Effector CD8-positive, alpha-beta T cell (primary cell): ENCODE measurements at places on chromosomes 6 and 20.

DNA sequence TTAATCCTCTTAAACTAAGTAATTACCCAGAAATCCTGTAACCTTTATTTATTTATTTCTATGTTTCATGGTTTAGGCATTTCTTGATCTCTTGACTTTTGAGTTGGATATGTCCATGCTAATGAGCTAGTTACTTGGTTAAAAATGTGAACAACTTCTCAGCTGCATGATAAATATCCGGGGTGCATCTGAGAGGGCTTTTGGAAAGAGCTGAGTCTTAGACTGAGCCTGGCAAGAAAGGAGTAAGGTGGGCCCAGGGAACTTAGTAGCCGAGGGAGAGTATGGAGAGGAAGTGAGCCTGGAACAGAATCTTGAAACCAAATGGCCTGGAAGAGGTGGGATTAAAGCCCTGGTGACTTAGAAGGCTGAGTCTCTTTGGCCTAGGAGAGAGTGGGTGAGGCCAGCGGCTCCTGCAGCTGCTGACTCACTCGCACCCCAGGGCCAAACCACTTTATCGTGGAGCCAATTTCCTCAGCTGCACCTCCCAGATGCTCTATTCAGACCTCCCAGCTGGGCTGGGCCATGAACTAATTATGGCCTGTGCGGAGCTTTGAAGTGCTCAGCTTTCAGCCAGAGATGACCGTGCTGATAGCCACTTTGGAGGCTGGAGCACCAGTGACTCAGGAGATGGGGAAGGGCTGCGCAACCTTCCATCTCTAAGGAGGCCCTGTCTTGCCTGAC is 19.1 kb downstream of the TGM3 start:
- DNase-seq, result no peak

DNA sequence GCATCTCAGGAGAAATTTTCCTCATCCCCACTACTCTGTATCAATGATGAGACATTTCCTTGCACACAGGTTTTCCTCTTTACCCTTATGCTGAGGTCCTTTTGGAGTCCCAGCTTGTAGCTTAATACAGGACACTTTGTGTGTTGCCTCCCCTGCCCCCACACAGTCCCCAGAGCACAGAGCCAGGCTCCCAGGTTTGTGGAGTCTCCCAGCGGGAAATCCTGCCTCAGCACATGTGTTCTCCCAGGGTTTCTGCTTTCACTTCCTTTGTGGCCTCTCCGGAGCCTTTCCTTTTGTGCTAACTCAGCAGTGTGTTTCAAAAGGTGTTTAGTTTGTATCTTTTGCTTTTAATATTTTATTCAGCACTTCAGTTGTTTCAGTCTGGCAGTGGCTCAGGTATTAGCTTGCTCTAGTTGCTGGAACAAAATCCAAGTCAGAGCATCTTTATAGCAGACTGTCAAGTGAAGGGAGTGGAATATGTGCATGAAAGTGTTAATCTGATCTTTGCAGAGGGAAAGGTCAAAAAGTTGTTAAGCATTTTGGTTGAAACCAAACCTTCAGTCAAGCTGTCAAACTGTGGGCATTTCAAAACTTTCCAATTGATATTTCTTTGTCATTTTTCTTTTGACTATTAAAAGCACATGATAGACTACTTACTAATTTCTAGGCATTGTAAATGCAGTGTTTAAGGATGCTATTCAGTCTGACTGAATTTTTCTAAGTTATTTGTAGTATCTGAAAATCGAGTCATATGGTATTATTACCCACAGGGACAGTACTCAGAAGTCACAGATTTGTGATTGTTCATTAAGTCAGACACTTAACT is 8.6 kb downstream of the SNX9 start:
- no peak for DNase-seq

- no peak for DNase-seq
Observed at GRCh38 chr6:53862662-53863462, 68.1 kb downstream of the LRRC1 start.

DNA sequence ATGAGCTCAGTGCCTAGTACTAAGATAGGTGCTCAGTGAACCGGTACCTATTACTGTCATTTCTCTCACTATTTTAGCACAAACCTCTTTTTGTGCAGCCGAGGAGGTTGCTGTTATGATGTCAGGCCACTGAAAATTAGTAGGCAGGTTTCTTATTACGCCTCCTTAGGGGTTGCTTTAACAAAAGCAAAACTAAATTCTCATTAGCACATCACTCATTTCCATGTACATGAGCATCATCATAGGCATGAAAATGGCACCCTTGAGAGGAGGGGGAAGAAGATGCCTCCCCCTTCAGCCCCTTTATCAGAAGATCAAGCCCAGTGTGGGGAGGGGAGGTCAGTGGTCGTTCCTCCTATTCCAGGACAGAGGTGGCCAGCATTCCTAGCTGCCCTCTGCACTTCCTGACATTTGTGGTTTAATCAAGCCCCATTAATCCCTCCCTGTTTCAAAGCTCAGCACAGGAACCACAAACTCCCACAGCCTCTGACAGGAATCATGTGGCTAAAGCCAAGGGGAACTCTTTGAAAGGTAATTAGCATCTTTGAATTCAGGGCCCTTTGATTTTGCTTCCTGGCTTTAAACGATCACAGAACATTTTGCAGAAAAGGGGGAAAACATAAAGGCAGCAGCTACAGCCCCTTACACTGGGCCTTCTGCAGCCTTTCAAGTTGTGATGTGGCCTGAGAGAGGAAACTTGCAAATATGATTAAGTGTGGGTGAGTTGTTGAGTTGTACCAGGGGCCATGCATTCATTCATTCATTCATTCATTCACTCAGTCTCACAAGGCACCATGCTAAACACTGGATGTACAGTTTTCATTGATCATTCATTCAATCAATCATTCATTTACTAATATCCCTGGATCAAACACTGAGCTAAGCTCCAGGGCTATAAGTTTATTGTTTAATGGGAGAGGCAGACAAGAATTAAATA is 31.9 kb upstream of the PSMF1 start:
- DNase-seq, result no peak

DNA sequence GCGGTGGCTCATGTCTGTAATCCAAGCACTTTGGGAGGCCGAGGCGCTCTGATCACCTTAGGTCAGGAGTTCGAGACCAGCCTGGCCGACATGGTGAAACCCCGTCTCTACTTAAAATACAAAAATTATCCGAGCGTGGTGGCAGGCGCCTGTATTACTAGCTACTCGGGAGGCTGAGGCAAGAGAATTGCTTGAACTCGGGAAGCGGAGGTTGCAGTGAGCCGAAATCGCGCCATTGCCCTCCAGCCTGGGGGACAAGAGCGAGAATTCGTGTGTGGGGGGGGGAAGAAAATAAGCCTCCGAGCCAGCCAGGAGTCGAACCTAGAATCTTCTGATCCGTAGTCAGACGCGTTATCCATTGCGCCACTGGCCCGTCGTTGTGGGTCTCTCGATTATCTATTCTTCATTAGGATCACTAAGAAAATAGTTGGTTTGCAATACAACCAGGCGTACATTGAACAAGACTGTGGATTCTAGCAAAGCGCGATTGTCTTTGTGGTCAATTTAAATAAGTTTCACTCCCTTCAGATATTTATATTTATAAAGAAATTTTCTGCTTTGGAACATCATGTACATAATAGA is 33.9 kb upstream of the PRSS16 start:
- DNase-seq, result no peak

DNA sequence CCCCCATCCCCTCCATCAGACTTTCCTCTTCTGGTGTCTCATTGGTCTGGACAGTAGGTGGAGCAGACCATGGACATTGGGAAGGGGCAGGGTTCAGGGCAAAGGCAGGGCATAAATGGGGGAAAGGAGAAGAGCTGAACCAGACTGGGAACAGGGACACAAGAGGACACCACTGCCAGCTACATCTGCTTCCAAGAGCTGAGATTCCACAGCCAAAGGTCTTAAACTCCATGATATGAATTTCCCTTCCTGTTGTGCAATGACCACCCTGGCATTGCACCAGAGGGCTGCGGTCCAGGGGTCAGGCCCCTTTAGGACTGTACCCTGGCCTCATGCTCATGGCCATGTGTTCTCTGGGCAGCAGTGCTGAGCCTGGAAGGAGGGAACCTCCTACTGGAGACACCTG is 137.9 kb downstream of the MAFB start:
- no peak for DNase-seq

- DNase-seq, result no peak
Observed at GRCh38 chr20:59611286-59611685, 6.9 kb downstream of the PHACTR3 start.

DNA sequence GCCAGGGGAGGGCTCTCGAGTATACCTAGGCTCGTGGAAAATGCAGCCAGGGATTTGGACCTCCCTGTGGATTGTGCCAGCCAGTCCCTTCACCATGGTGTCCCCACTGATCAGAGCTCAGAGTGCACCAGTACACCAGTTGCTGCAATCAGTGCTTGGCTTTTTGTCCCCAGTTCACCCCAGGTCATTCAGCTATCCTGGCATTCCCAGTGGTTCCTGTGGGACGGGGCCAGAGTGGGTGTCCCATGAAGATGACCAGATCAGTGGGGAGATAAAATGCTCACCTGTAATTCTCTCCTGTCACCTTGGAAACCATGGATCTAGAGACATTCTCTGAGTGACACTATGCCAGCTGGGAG is 23.8 kb downstream of the MAS1 start:
- no peak for DNase-seq

DNA sequence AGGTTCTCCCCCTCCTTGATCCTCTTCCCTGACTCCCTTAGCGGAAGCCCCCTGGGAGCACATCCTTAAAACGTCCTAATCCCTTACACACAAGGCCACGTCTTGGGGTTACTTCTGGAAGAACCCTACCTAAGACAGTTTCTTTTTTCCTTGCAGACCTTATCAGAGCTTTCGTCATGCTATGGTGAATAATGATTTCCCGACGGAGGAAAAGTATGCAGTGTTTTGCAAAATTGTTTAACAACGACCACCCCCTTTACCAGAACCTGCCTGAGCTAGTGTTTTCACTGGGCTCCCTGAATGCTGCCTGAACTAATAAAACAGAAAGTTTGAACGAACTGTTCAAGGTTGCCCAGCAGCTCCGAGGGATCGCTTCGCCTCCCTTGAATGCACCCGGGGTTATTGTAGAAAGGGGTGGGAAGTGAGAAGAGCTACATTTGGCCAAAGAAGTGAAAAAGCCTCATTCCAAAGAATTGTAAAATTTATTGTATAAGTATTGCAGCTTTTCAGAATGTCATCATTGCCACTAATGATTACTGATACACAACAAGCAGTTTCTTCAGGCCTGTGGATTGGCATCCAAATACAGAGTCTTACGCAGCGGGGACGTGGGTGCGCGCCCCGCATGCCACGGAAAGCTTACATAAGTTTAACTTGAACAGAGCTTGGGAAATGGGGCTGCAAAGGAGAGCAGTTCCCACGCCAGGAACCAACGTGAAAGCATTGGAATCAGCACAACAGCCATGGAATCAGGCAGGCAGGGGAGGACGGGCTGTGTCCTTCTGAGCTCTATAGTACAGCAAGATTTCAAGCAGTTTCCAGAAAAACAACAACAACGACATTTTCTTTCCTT is 27.9 kb upstream of the ZBP1 start:
- no peak for DNase-seq

DNA sequence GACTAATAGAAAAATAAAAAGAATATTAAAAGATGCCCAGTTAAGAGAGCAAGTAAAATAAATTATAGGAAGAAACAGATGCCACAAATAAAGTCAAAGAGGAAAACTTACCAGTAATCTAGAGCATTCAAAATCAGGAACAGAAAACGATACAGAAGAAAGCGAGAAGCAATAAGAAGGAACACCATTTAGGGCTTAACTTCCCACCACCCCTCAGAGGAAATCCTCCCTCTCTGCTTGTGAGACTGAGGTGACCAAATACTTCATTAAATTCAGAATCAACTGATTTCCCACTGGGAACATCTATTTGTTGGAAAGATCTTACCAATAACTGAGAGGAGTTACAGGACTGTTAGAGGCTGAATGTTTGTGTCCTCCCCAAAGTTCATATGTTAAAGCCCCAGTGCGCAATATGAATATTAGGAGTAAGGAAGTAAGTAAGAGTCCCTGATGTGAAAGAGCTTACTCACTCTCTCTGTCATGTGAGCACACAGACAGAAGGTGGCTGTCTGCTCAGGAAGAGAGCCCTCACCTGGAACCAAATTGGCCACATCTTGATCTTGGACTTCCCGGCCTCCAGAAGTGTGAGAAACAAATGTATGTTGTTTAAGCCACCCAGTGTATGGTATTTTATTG is 19.5 kb downstream of the KATNA1 start:
- DNase-seq, result no peak
